MG63 (cell line): ENCODE measurements at places on chromosomes 4 and X. TPM values are rescaled to one million over a fixed set of nuclear protein-coding genes. Genes with fewer than 3 reads are reported as not detected.

DNA sequence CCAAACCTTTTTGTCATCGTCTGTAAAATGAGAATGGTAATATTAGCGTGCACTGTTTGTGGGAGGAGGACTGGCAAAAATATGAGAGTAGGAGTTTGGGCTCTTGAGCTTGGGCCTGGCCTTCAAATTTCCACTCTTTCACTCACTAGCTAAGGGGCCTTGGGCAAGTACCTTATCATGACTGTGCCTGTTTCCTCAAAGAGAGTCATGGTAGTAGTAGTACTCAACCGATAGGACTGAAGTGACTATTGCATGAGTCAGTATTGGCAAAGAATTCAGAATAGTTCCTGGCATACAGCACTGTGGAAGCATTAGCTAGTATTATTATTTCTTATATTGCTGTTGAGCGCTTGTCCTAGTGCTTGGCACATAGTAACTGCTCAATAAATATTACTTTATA is 16.0 kb upstream of the RBM3 start:
- DNase-seq = peak; percentile 61

RNF212 gene
- not detected in 2 replicates for total RNA-seq

DNA sequence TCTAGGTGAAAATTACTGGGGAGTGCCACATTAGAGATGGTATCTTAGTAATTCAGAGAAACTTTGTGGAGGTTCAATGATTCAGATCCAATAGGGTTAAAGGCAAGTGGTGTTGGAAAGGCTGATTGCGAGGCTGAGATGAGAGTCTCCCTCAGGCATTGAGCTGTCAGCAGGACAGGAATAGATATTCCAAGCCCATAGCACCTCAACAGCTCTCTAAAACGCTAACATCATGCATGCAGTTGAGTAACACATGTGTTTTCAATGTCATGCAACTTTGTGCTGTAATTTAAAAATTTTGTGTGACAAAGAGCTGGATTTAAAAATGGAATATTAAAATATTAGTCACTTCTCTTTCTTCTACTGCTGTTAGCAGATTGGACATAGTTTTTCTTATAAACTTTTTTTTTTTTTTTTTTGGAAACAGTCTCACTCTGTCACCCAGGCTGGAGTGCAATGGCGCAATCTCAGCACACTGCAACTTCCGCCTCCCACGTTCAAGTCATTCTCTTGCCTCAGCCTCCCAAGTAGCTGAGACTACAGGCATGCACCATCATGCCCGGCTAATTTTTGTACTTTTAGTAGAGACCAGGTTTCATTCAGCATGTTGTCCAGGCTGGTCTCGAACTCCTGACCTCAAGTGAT is 173.5 kb upstream of the C1QTNF7 start:
- DNase-seq = no peak

DNA sequence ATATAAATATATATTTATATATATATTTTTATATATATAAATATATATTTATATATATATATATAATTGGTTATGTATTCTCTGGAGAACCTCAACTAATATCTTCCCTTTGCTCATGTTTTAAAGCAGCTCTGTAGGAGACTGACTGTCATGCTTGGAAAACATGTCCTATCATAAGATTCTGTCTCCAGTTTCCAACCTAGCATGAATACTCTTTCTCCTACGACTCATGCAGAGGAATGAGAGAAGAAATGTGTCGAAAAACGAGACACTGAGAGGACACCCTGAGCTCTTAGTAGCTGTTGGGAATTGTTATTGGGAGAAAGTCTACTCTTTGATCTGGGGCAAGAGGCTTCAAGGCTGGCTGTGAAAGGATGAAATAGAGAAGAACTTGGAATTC is 166.5 kb upstream of the SLIT2 start:
- DNase-seq = no peak
